MV-4-11 (cell line): ENCODE measurements at places on chromosomes 1 and 21.

GRCh38 chr1:151606384-151606783 is 5.5 kb upstream of the SNX27 start:
- no peak for DNase-seq

GRCh38 chr1:171141688-171142415 is 43.2 kb upstream of the FMO2 start:
- no peak for DNase-seq

DNA sequence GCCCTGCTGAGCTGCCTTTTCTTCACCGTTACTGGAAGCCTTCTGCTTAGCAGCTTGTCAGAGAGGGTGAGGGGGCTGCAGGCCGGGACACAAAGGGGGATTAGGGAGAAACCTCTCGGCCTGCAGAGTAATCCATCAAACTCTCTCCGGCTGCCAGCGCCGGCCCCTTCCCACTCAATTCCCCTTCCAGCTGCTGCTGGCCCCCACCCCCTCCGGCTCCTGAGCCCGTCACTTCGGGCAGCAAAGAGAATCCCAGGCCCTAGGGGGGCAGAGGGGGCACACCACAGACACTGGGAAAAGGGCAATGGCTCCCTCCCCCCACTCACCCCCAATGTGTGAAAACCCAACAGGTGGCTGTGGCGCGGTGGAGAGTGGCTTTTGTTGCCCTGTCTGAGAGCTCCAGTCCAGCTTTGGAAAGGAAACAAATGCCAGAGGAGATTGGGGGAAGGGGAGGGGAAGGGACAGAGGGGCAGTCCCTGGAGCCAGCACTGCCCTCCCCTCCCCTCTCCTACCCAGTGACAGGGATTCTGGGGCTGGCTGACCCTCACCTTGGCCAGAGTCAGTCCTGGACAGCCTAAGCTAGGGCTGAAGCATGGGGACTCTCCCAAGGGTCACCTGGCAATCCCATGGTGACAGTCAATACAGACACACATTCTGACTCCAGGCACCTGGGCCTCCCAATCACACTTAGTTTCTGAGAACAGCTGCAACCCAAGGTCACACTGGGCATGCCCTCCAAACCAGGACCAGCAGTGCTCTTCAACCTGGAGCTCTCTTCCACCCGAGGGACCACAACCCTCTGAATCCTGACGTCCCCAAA is 9.5 kb downstream of the SLC45A3 start:
- no peak for DNase-seq

GRCh38 chr1:119542492-119542946 is 35.5 kb downstream of the HSD3B1 start:
- no peak for DNase-seq

DNA sequence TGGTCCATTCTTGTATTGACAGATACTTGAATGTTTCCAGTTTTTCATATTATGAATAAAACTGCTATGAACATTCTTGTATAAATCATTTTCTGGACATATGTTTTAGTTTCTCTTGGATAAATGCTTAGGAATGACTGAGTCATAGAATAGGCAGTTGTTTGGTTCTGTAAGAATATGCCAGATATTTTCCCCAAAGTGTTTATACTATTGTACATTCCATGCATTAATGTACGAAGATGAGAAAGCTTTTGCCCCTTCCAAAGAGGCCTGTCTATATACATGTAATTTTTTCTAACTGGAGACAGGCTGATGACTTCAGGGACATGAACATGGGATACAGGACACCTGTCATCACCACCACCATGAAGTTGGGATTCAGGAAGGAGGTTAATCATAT is 11.3 kb downstream of the NBPF3 start:
- no peak for DNase-seq

DNA sequence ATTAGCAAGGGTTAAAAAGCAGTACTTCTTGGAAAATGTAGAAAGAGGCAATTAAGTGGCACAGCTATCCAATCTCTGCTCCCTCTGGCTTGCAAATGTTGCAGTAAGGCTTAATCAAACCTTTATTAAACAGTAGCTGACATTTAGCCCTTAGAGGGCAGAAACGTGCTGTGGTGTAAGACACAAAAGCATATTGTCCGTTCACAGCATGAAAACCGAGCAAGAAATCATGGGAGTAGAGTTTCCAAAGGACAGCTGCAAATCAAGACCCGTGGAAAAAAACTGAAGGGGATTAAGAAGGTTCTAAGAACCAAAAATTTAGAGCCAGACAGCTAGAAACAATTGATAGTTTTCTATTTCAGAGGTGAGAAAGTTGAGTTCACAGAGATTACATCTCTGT is 13.1 kb downstream of the ZP4 start:
- DNase-seq, result no peak

GRCh38 chr21:16082038-16082816 is 352.4 kb downstream of the USP25 start:
- no peak for DNase-seq

GRCh38 chr1:197268012-197268411 is at the start of gene CRB1:
CRB1 (plus strand) TSS chr1:197268252; CDS start chr1:197268413, 161 bp downstream.
- no peak for DNase-seq

DNA sequence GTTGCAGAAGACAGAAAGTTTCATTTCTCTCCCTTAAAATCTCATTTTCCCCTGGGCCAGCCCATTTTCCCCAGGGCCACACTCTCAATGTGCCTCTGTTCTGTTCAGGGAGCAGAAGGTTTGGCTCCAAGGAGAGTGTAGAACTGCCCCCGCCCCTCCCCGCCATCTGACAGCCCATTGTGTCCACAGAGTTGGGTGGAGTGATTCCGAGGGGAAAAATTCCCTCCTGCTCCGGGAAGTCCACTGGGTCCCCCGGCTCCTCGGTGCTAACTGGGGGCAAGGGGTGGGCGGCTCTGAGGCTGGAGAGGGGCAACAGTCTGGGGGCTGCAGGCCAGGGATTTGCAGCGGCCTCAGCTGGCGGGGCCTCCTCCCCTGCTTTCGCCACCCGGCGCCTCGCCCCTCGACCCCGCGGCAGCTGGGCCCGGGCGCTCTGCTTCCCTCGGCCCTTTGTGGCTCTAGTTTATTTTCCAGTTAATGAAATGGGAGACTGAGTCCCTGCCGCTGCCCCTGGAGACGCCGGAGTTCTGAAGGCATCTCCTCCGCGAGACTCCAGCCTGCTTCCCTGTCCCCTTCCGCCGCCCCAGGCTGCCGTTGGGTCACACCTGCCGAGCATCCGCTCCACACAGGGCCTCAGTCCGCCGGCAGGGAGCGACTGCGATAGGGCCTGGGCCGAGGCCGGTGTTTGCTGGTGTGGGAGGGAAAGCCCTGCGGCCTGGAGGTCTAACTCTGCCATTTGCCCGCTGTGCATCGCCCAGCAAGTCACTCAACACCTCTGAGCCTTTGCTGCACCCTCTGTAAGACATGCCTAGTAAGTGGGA is 14.7 kb upstream of the KIRREL1 start:
- no peak for DNase-seq

DNA sequence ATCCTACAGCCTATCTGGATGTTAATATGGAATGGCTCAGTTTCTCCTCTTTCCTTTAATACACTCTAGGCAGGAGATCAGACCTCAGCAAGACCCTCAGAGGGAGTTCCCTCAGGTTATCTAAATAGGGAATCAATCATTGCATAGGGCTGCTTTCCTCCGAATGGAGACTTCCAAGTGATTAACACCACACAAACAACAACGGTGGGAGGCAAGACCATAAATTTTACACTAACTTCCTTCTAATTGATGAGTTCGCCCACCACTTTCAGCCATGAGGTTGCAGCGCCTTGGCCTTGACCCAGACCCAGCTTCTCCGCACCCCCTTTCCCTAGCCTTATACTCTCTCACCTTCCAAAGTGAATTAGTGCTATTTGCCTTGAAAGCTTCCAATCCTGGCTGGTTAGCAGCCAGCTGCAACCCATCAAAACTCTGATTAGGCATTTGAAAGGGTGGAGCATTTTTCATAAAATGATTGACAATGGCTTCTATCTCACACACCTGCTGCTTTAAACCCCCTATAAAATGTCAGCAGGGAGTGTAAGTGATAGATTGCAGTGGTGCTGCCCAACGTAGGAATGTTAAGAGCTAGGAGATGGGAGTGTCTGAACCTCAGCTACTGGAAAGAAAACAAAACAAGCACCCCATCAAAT is 534.9 kb upstream of the USP24 start:
- DNase-seq, result no peak

- DNase-seq, result peak; percentile 31
Measured at GRCh38 chr1:226082959-226083301, 20.4 kb downstream of the H3-3A start.

GRCh38 chr1:117828201-117828600 is 101.2 kb downstream of the GDAP2 start:
- no peak for DNase-seq

DNA sequence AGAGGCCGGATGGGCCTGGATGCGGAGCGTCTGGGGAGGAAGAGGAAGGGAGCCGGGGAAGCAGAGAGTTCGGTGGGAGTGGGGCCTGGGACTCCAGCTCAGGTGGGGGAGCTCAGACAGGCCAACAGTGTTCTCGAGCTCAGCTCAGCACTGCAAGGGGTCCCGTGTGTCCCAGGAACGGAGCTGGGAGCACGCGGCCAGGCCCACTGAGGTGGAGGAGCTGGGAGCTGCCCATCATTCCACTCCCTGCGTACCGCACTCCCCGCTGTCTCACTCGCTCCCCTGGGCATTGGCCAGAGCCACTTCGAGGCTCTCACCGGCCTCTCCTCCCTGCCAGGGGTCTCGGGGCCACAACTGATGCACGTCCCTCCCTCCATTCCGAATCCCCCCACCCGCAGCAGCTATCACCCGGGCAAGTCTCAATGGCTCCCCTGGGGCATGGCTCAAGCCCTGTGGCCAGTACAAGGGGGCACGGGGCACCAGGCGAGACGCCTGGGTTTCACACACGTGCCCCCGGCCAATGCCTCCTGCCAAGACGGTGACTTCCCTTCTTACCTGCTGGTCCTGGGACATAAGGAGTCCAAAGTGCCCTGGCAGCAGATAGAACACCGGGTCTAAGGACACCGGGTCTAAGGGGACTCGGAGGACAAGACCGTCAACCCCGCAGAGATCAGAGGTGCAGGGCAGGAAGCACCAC is 30.3 kb upstream of the COL6A2 start:
- DNase-seq, result no peak

- no peak for DNase-seq
Measured at GRCh38 chr1:23194119-23194984, 22.9 kb downstream of the HTR1D start.

GRCh38 chr1:166721145-166721544 is 118.1 kb upstream of the POGK start:
- no peak for DNase-seq

DNA sequence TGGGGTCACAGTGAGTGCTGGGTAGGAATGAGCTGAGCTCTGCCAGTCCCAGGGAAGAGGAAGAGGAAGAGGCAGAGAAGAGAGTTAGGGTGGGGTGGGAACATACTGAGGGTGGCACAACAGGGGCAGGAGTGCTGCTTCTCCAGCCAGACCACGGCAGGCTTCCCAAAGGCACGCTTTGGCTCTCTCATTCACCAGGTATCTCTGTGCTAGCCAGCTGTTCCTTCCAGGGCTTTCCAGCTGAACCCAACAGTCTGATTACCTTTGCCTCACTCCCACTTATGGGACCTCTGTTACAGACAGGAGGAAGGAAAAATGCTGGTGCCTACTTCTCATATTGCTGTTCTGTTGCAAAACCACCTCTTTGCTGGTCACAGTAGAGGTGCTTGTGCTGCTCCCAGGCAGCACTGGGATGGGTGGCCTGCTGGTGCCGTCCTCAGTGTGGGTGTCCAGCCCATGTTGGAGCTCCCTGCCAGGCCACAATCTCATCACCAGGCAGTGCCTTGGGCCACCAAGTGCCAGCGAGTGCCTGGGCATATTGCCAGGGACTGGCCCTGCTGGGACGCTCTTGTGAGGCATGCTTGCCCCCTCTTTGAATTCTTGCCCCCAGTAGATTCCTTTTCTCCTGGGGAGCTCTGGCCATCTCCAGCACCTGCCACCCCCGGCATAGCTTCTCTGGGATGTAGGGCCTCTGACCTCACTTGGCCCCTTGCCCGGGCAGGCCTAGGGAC is 2.1 kb downstream of the ADORA1 start:
- DNase-seq, result no peak

- peak; percentile 37 for DNase-seq
Measured at GRCh38 chr1:207878939-207879338, 32.0 kb downstream of the CD34 start.

GRCh38 chr21:28358702-28359101 is 634.0 kb downstream of the LTN1 start:
- no peak for DNase-seq
